ENCODE measurements at places on chromosomes 2 and 18.

- no peak for DNase-seq
These were observed 61.2 kb downstream of the ACYP2 start for GRCh38 chr2:54176577-54176976.

DNA sequence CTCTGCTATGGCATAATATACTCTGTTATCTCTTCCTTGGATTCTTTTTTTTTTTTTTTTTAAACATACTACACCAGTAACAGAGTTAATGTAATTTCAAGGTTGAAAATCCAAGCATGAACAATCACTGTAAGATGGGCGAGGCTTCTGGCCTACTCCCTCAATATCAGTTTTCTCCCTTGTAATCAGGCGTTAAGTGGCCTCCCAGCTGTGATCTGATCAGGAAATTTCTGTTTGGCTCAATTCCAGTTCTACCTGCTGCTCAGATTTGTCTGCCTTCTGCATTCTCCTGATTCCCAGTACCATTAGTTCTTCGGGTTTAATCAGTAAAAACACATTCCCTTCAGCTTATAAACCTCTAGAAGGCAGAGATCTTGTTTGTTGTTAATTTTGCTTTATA, 18.6 kb downstream of the PRKD3 start:
- no peak for DNase-seq

DNA sequence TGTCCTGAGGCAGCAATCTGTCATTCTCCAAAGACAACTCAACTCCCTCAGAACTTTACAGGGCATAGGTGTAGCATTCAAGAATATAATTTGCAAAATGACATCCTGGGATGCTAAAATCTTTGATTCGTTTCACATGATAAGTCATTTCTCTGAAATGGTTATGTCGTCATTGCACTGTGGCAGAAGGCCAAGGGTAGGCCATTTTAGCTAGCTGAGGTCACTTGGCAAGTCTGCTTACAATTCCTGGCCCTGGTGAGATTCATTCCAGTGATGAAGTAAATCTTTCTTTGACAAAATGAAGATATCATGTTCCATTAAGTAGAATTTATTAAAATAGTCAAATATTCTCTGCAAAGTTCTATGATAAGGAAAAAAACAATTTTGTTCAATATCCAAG, 1410.3 kb upstream of the LRRTM1 start:
- DNase-seq, result no peak

DNA sequence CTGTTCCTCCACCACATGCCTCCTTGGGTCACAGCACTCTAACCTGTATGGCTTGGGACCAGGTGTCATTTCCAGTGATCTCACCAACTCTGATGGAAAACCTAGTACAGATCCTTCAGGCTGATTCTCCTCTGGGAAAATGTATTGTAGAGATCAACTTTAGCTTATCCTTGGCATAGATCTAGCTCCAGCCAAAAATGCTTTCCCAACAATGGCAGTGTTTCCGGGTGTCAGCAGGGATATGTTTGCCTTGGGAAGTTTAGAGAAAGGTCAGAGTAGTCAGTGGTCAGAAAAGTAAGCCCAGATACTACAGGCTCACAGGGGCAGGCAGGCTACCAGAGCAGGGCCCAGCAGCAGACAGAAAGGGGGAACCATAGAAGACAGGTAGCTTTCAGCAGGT, 73.6 kb downstream of the CD8B2 start:
- no peak for DNase-seq

DNA sequence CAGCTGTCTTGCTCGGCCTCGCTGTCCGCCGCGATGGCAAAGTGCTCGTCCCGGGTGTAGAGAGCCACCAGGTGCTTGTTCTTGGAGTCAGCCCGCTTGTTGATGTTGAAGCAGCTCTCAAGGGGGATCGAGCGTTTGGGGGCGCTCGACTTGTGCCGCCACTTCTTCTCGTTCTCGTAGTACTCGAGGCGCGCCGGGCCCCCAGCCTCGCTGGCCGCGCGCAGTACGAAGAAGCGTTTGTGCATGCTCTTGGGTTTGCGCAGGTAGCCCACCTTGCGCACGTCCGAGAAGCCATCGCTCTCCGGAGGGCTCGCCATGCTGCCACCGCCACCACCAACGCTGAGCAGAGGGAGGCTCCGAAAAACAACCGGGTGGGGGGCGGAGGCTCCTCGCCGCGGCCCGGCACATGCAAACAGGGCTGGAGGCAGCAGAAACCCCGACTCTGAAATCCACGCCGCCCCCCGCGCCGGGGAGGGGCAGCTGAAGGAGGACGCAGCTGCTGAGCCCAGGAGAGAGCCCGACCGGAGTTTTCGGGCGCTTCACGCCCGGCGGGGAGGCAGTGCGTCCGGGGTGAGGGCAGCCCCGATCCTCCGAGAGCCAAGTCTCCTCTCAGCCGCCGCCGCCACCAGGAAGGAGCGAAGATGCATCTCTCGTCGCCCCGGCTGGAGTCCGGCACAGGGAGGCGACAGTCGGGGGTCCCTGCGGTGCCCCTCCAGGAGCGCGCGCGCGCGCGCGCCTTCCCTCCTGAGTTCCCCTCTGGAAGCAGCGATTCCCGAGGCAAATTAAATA, 1.0 kb downstream of the IRS1 start:
- DNase-seq, result no peak

GRCh38 chr2:46751897-46752296, 163.7 kb downstream of the MCFD2 start:
- DNase-seq, result no peak

DNA sequence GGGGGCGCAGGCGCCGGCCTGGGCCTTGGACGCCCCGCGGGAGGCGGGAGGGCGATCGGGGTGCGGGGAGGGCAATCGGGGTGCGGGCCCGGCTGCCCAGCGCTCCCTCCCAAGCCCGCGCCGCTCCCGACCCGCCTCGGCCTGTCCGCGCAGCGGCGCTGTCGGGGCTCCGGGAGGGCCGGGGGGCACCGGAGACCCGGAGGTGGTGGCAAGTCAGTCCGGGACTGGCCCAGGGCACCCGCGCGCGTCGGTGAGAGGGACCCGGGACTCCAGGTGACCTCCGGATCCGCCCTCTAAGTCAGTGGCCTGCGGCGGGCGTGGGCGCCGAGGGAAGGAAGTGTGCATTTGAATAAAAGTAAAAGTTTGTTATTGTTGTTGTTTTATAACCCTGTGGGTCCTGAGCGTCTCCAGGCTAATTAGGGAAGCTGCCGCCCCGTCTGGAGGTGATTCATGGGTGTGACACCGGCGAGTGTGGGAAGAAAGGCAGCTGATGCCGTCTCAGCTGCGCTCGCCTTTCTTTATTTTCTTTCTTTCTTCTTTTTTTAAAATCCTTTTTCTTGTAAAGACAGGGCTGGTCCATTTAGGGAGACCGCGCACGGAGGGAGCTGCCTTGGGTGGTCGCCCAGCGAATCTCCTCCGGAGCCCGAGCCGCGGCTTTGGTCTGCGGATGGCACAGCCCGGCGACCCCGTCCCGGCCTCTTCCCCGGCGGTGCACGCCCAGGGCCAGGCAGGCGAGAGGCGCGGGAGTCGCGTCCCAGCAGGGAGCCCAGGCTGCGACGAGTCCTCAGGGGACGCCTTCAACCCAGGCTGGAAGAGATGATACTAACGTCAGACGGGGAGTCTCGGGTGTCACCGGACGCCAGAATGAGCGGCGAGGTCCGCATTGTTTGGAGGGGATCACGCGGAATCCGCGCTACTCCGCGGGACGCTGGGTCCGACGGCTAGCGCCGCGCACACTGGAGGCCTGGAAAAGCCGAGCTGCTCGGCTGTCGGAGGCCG, 627 bp upstream of the CRACDL start:
- no peak for DNase-seq

GRCh38 chr2:203982276-203982675, 45.7 kb downstream of the ICOS start:
- DNase-seq, result no peak
